Left lung (tissue), 14 donors: ENCODE measurements at places on chromosomes 5 and 9.

GRCh38 chr9:124197177-124198095 lies 60.3 kb upstream of the NEK6 start:
- DNase-seq, result no peak

DNA sequence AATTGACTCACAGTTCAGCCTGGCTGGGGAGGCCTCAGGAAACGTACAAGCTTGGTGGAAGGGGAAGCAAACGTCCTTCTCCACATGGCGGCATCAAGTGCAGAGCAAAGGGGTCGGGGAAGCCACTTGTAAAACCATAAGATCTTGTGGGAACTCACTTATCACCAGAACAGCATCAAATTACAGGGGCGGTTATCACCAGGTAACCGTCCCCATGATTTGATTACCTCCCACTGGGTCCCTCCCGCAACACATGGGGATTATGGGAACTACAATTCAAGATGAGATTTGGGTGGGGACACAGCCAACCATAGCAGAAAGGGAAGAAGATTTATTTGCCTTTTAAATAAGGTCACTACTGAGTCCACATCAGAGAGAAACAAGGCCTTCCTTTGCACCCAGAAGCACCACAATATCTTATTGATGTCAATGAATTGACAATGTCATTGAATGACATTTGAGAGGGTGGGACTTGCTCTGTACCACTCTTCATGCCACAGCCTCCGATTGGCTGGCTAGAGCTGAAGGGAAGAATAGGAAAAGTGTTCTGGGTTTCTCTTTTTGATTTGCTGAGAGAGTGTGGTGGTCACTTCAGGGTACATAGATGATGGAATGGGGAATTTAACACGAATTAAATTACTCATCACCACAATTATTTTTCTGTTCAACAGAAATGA lies 11.0 kb downstream of the SKP2 start:
- DNase-seq, result no peak

DNA sequence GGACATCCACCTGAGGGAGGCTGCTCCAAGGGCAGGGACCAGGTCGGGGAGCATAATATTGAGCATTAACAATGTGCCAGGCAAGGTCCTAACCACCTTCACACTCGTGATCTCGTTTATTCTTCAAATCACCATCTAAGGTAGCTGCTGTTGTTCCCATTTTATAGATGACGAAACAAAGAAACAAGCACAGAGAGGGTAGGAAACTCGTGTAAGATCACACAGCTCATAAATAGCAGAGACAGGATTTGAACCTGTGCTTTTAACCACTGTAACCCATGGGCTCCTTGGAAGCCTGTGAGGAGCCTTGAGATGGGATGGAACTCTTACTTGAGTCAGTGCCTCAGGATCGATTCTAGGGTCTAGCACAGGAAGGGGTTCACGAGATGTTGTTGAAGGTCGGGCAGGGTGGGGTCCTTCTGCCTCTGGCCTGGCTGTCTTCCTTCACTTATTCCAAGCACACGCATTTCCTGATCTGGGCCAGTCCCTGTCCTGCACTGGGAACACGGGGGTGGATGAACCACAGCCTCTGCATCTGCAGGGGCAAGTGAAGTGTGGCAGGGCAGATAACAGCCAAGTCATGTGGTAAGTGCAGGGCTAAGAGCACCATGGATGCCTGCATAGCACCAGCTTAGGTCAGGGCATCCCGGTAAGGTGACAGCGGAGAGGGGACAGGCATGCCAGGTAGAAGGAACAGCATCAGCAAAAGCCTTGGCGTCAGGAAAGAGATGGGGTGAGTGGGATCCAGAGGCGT lies 188.1 kb downstream of the MELK start:
- DNase-seq, result no peak

GRCh38 chr9:20561531-20561930 lies 60.8 kb downstream of the MLLT3 start:
- no peak for DNase-seq

DNA sequence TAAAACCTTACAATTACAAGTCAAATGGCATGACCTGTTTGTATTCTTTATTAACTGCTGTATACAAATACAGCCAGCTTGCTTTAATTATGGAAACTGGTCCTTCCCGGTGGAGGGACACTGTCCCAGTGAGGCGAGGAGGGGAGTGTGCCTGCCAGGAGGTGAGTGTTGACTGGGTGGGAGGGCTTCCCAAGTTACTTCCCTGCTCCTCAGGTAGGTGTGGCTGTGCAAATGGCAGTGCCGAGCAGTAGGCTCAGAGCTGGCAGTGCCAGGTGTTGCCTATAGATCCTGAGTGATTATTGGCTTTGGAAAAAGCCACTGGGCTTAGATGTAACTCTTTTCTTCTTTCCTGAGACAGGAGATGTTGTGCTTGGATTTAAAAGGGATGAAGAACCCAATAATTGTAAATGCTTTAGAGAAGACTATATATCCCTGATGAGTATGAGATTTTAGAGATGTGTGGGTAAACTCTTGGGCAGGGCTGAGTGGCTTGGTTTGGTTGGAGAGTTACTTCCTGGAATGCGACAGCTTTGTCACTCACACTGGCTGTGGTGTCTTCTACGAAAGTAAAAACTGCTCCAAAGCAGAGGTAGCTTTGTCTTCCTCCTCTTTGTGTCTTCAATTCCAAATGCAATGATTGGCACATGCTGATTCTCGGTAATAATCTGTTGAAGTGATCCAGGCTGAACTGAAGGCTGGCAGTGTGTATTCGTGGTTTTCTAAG lies 43.7 kb downstream of the GLRX start:
- DNase-seq, result no peak

GRCh38 chr5:153601377-153601776 lies 110.9 kb downstream of the GRIA1 start:
- DNase-seq, result peak; percentile 3

DNA sequence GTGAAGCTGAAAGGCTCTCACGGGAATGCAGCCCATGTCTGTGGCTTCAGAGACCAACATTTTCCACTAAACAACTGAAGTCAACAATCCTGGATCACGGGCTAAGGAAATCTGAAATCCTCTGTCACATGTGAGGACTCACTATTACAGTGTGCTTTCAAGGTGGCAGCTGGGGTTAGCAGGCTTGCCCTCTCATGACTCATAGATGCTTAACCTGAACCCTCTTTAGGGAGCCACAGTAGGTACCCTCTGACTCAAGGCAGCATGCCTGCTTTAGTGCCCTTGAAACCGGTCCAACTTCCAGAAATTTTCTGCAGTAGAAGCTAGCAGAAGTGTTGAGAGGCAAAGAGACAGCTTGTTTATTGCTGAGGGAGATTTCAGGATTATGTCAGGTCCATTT lies 232.5 kb downstream of the GABRB2 start:
- no peak for DNase-seq

DNA sequence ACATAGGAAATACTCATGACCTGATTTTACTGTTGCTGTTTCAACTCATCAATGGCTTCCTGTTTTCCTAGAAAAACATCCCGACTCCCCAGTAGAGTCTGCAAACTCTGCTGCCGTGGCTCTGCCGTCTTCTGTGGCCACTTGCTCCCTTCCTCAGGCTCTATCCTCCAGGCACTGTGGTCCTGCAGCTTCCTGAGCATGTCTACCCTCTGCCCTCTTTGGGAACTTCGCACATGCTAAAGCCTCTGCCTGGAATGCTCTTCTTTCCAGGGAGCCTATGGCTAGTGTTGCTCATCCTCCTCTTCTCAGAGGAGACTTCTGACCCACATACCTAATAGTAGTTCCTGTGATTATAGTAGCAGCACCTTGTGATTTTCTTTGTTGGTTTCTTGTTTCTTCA lies 256.9 kb downstream of the MAN2A1 start:
- DNase-seq, result no peak

- no peak for DNase-seq
Observed at GRCh38 chr9:133063500-133064231, 1.9 kb downstream of the CEL start.

DNA sequence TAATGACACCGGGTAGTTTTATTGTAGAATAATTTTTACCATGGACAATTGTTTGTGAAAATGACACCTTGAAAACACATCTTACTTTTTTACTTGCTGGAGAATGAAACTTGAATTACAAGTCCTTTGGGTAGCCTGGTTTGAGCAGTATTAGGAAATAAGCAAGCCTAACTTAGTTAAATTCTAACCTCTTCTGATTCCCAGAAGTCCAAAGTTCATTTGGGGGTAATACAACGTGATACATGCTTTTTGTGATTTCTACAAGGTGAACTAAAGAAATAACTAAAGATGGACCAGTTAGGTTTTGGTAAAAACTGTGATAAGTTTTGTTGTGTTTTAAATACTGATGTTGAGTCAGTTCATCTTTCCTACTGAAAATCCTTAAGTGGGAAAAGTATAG lies 135.4 kb upstream of the DMRT1 start:
- no peak for DNase-seq

GRCh38 chr5:127585661-127586060 lies 63.2 kb upstream of the CTXN3 start:
- no peak for DNase-seq

- DNase-seq, result no peak
Observed at GRCh38 chr9:133706307-133707050, 31.7 kb downstream of the SARDH start.

GRCh38 chr9:70677055-70677735 lies 262.7 kb upstream of the KLF9 start:
- no peak for DNase-seq

DNA sequence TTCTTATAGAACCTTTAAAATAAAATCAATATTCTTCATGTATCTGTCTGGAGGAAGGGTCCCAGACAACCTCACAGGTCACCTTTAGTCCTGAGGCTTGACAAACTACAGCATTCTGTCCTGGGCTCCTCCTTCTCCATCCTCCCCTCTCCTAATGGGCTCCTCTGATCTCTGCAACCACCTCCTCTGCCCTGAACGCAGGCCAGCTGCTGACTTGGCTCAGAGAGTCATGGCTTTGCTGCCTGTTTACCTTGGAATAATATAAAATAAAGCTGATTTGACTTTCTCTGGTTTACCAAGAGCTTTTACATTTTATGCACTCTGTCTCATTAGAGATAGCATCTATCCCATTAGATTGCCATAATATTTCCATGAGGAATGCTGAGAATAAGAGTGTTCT lies 159.4 kb downstream of the SEMA6A start:
- no peak for DNase-seq

- no peak for DNase-seq
Observed at GRCh38 chr5:22329683-22330082, 523.5 kb downstream of the CDH12 start.

DNA sequence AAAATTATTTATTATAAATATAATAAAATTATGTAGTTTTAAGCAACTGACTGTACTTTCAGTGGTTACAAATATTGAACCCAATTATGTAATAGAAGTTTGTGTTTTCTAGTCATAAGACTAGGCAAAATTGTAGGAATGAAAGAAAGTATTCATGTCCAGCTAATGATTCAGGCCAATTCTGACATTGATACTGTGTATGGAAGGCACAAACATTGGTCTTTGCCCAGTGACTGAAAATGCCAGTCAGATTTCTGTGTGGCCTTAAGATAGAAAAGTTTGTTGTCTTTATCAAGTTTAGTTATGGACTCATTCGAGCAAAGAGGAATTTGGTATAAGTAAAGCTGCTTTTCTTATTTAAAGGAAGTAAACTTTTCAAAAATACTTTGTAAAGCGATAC lies 60.3 kb downstream of the SLC12A2 start:
- DNase-seq, result no peak

- no peak for DNase-seq
Observed at GRCh38 chr5:179731791-179732411, 721 bp upstream of the MAML1 start.

DNA sequence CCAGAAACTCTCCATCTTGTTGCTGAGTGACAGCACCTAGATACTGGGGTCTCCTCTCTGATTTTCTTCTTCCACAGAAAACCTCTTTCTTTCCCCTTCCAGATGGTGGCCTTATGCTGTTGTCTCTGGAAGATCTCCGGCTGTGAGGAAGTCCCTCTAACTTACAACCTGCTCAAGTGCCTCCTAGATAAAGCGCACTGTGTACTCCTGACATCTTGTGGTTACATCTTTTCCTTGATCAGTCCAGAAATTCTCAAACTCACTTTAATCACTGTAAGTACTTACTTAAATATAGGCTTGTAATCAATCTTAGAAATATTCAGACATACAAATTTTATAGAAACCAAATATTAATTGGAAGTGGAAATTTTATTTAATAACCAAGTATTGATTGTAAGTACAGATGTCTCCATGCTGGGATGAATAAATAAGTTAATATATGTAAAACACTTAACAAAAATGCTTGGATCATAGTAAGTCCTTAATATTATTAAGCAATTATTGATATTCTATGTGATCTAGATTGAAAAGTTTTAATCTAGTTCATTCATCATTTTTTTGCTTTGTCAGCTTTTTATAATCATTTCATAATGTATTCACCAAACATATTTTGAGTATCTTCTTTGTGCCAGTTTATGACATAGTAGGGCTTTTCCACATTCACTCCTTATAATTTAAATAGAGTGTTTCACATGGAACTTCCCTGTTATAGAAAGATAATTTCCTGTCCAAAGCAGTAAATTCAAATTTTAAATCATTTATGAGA lies 1381.4 kb upstream of the CDH6 start:
- no peak for DNase-seq

DNA sequence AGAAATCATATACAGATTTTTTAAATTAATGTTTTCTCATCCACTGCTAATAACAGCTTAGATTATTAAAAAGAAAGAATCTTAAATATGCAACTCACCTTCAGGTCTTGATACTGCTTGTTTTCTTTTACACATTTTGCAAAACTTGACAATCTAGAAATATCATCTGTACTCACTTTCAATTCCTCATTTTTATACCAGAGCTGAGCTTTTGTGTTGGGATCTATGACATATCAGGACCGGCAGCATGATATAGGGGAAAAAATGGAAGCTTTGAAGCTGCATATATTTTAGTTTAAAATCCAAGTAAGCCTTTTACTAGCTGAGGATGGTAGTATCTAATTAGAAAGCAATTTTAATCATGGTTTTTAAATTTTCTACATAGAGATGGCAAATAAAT lies 75.7 kb upstream of the SMARCA2 start:
- DNase-seq, result no peak

DNA sequence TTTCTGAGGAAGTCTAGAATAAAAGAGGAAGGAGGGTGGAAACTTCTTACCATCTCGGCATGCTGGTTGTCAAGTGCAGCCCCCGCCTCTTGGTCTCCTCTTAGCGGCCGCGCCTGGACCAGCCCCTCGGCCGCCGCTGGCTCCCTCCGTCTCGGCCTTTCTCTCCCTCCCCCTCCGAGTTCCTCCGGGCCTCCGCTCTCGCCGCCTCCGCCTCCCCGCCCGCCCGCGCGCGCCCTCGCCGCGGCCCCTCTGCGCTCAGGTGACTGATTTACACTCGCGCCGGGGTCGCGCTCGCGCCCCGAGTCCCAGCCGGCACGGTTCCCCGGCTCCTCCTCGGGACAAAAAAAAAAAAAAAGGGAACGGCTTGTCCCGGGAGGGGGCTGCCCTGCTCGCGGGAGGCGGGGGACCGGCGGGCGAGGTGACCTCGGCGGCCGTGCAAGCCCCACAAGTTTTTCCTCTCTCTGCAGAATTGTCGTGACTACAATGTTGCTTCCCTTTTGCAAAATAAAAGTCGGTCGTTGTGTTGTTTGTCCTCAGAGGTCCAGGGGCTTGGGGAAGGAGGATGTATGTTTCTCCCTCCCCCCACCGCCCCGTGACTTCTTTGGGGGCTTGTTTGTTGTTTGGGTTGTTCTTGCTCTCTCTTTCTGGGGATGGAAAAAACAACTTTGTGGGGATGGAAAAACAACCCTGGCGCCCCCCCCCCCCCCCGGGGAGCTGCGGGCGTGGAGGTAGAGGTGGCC lies at the start of gene BNC2:
BNC2 (minus strand) TSS at position 75 of the 740 bp plus-strand sequence; CDS start at position 53, 22 bp downstream.
- DNase-seq, result peak; percentile 85

- DNase-seq, result no peak
Observed at GRCh38 chr5:9409413-9409960, 136.4 kb downstream of the SEMA5A start.
